GM20000 (cell line): ENCODE measurements at places on chromosomes 5 and 9.

DNA sequence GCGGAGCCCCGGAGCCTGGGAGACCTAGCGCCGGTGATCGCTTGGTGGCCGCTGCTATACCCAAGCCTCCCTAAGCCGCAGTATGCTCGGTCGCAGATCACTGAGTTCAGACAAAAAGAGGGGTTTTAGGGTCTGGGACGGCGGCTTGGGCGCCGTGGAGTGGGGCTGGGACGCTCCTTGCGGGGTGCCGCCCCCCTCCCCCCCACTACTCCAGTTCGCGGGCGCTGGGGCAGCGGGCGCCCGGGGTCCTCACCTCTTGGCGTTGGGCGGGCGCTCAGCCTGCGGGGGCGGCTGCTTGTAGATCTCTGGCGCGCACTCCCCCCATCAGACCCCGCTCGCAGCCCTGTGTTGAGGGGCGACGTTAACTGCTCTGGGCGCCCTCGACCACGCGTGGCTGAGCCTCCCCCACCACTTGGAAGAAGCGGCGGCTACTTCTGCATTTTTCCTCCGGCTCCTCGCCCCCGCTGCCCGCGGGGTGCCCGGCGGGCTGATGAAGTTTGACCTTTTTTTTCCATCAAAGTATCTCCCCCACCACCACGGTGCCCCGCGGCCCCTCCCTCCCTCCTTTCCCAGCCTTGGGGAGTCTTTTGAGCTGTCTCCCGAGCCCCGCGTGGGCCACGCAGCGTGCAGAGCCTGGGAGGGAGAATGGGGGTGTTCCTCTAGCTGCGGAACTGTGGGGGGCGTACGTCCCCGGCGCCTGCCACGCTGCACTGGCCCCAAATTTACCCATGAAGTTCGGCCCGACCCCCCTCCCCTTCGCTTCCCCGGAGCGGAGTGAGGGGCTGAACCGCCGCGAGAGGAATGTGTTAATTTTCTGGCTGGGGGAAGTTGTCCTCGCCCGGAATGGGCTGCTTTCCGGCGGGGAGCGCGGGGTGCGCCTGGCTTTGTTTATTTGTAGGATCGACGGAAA lies 1.2 kb downstream of the CXXC5 start:
- DNase-seq, result no peak

DNA sequence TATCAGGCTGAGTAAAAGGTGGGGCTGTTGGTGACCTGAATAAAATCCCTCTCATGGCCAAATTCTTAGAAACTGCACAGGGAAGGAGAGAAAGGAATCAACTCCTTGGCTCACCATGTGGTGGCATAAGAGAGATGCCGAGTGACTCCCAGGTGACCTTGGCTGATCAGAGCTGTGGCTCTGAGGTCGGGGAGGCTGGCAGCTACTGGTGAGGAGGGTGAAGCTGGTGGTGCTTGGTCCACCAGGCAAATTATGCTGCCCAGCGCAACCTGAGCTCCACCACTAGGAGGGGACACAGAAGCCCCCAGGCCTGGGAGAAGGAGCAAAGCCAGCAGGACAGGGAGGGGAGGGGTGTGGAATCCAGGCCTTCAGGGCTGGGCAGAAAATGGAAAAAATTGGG lies 111.2 kb upstream of the IL12B start:
- no peak for DNase-seq

GRCh38 chr5:124519396-124519795 lies 227.0 kb downstream of the ZNF608 start:
- DNase-seq, result no peak

DNA sequence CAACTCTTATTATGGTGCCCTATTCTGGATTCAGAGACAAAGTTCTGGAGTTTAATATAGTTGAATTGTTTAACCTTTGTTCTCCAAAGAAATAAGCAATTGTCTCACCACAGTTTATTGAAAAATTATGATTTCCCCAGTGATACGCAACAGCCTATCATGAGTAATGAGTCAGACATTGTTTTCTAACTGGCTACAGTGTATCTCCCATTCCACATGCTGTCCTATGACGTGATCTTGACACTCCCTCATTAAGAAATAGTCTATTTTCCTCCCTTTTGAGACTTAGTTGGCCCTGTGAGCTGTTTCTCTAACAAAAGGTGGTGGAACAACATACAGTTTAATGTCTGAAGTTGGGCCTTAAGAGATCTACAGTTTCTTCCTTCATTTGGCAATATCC lies 1290.6 kb upstream of the CDH6 start:
- DNase-seq, result no peak

- no peak for DNase-seq
Observed at GRCh38 chr5:15936505-15937245, 242.9 kb downstream of the MARCHF11 start.

GRCh38 chr5:5687113-5687512 lies 264.6 kb downstream of the ICE1 start:
- DNase-seq, result no peak

- DNase-seq, result no peak
Observed at GRCh38 chr9:114156657-114157421, 1.5 kb downstream of the COL27A1 start.

DNA sequence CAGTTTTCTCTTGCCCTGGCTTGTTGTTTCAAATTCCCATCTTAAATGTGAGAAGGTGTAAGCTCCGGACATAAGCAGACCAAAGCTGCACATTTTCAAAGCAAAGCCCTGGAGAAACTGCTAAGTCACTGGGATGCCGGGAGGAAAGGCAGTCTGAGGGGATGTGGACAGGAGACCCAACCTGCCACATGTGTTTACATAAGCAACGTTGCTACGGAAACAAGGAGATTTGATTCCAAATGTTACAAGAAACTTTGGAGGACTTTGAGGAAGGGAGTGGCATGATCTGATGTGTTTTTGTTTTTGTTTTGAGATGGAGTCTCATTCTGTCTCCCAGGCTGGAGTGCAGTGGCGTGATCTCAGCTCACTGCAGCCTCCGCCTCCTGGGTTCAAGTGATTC lies 25.7 kb upstream of the INSYN2B start:
- no peak for DNase-seq

DNA sequence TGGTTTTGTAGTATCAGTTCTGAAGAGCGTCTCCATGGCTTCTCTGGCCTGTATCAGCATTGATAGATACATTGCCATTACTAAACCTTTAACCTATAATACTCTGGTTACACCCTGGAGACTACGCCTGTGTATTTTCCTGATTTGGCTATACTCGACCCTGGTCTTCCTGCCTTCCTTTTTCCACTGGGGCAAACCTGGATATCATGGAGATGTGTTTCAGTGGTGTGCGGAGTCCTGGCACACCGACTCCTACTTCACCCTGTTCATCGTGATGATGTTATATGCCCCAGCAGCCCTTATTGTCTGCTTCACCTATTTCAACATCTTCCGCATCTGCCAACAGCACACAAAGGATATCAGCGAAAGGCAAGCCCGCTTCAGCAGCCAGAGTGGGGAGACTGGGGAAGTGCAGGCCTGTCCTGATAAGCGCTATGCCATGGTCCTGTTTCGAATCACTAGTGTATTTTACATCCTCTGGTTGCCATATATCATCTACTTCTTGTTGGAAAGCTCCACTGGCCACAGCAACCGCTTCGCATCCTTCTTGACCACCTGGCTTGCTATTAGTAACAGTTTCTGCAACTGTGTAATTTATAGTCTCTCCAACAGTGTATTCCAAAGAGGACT lies 1.5 kb downstream of the GPR21 start:
- no peak for DNase-seq

DNA sequence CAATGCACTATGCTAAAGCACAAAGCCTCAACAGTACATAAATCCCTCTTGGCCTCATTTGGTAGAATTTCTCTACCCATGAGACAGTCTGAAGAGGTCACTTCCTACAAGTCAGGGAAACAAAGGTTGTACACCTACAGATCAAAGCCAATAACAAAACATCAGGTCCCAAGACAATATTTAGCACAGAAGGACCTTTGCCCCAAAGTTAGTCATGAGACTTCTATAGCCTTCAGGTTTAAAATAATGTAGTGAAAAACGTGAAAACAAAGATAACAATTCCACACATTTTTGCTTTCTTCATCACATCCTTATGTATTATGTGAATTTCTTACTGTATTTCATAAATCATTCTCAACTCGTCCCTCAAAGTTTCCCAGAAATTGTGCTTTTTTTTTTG lies 15.8 kb downstream of the AFF4 start:
- DNase-seq, result no peak
